Uterus (tissue), 4 donors: ENCODE measurements at places on chromosomes 1 and 21. TPM values are rescaled to one million over a fixed set of nuclear protein-coding genes. Genes with fewer than 3 reads are reported as not detected.
A peak's percentile ranks its signal among the peaks of the same experiment; 100 is the strongest.

JAM2 gene
- total RNA-seq = 35.9 TPM

DNA sequence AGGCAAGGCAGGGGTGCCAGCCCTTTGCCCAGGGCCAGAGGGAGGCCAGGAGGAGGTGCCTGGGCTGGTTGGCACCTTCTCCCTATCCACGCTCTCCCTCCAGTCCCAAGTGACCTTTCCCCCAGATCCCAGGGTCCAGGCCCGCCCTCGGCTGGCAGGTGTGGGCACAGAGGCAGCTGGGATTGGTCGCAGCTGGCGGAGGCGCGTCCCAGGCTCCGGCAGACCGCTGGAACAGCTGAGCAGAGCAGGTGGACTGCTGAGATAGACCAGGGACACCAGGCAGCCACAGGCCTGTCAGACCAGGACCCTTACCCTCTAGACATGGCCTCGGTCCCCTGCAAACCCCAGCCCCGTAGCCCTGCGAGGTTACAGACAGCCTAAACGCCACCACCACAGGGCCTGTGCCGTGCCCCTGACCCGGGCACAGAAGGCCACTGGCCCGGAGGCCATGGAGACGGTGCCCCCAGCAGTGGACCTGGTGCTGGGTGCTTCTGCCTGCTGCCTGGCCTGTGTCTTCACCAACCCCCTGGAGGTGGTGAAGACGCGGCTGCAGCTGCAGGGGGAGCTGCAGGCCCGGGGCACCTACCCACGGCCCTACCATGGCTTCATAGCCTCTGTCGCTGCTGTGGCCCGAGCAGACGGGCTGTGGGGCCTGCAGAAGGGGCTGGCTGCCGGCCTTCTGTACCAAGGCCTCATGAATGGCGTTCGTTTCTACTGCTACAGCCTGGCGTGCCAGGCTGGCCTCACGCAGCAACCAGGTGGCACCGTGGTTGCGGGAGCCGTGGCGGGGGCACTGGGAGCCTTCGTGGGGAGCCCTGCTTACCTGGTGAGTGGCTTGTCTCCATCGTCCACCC lies at the start of gene SLC25A34:
TSS of gene SLC25A34 (plus strand) at position 221 of the 854 bp plus-strand sequence. CDS start at position 449, 228 bp downstream.
- DNase-seq = peak; percentile 16

MOB3C gene
- 20.6 TPM for total RNA-seq

GRCh38 chr1:243443557-243443956 lies 187.7 kb downstream of the SDCCAG8 start:
- DNase-seq = no peak

- DNase-seq = peak; percentile 50
Observed at GRCh38 chr1:145959957-145960467, 2.2 kb upstream of the LIX1L start.

- no peak for DNase-seq
Observed at GRCh38 chr1:112581586-112582192, 37.3 kb downstream of the ST7L start.

CLDN14 gene
- total RNA-seq = not detected

- DNase-seq = no peak
Observed at GRCh38 chr1:244054247-244054923, 3.3 kb downstream of the ZBTB18 start.

CLDN17 gene
- total RNA-seq = not detected

DNA sequence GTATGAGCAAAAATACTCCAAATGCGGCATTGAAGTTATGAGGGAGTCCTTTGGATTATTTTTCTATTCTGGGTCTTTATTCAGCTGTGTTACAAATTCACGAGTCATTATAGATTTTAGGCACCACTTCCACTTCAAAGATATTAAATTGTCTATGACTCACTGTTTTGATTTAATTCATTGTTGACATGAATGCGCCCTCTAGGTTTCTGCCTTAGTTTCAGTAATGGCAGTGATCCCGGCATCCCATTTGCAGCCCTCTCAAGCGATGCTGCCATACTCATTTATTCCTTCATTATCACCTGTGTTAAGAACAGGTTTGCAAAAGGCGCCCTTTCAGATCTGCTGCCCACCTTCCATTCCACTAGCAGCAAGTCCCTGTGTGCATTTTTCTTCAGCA lies 14.0 kb downstream of the RSPO1 start:
- no peak for DNase-seq

- DNase-seq = no peak
Observed at GRCh38 chr1:40625476-40626382, 39.8 kb downstream of the RIMS3 start.

DNA sequence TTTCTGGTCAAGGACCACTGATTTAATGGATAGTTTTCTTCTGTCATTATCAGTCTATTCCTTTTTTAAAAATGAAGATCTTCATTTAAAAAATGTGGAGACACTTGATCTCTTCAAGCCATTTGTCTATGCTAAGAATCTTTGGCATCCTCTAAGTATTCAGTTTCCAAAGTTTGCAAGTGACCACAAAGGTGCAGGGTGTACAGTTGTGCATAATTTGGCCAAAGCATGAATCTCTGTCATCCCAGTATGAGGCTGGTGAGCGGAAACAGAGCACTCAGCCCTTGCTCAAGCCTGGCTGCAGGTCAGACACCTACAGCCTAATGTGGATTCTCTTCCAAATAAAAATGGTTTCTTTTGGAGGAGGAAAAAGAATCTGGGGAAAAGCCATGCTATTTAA lies 19.8 kb downstream of the PARP1 start:
- DNase-seq = no peak

GRCh38 chr21:36297938-36298572 lies 21.9 kb upstream of the MORC3 start:
- peak; percentile 23 for DNase-seq

PLA2G2D gene
- not detected for total RNA-seq

GRCh38 chr1:51850420-51851223 lies 27.9 kb downstream of the NRDC start:
- DNase-seq = no peak

GRCh38 chr1:209777587-209777986 lies 6.8 kb downstream of the C1orf74 start:
- no peak for DNase-seq

PTPN22 gene
- total RNA-seq = 8.8 TPM

BNIPL gene
- total RNA-seq = 0.24 TPM

IPP gene
- total RNA-seq = 6.4 TPM

GRCh38 chr1:14737561-14738094 lies 139.1 kb downstream of the KAZN start:
- DNase-seq = no peak

DNA sequence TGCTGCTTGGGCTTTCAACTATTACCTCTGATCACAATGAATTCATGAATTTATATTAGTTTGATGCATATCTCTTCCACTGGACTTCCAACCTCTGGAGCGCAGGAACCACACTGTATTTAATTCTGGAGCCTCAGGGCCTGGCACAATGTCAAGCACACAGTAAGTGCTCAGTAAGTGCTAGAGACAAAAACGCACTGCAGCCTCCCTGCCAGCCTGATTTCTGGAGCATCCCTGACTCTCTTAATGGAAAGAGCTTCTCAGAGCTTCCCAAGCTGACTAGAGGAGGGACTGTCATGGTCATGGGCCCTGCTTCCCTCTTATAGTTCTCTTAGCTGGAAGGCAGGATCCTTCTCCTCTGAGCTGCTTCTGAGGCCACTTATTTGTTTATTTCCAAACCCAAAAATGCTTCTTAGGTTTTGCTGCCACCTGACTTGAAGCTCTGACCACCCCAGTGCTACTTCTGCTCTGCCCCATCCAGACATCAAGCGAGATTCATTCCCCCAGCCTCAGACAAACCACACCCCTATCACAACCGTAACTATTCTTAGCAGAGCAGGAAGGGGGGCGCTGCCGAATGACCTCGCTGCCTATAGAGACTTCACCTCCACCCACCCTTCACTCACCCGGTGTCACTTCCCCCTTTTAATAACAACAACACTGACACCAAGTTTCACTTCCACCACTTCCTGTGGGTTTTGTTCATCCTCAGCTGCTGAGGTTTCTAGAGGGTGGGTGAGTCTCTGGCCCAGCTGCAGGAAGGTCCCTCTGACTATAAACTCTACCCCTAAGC lies 33.6 kb downstream of the NUAK2 start:
- no peak for DNase-seq

DNA sequence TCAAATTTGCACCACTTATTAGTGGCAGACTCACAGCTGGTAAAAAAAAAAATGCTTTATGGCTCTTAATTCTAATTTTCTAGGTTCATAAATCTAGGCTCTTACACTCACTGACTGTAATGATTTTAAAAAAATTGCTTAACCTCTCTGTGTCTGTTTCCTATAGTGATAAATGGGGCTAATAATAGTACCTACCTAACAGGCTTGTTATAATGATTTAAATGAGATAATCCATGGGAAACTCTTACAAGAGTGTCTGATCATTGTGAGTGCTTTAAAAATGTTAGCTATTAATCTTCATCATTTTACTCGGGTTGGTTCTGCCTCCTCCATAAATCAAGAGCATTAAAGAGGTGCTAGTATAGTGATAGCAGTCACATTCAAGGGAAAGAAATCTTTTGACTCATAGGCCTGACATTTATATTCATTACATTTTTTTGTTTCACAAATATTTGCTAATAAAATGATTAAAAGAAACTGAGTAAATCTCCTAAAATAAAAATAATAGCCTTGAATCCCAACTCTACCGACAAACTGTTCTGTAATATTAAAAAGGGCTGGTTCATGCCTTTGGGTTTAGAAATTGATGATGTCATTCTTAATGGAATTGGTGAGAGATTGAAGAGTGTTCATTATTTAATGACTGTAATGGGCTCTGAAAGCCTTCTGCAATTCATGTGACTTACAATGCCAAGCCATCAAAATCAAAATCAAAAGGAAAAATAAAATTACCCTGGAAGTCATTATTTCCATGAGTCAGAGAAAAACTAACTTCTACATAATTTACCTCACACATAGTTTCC lies 93.9 kb upstream of the PALMD start:
- DNase-seq = no peak

GRCh38 chr1:226541631-226542622 lies 6.6 kb upstream of the STUM start:
- DNase-seq = no peak

DNA sequence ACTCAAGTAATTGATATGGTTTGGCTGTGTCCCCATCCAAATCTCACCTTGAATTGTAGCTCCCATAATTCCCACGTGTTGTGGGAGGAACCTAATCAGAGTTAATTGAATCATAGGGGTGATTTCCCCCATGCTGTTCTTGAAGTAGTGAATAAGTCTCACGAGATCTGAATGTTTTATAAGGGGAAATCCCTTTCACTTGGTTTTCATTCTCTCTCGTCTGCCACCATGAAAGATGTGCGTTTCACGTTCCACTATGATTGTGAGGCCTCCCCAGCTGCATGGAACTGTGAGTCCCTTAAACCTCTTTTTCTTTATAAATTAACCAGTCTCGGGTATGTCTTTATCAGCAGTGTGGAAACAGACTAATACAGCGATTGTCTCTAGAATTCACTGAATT lies 135.4 kb downstream of the BACH1 start:
- DNase-seq = no peak

GRCh38 chr1:31354283-31354682 lies 18.6 kb downstream of the FABP3 start:
- no peak for DNase-seq

DNA sequence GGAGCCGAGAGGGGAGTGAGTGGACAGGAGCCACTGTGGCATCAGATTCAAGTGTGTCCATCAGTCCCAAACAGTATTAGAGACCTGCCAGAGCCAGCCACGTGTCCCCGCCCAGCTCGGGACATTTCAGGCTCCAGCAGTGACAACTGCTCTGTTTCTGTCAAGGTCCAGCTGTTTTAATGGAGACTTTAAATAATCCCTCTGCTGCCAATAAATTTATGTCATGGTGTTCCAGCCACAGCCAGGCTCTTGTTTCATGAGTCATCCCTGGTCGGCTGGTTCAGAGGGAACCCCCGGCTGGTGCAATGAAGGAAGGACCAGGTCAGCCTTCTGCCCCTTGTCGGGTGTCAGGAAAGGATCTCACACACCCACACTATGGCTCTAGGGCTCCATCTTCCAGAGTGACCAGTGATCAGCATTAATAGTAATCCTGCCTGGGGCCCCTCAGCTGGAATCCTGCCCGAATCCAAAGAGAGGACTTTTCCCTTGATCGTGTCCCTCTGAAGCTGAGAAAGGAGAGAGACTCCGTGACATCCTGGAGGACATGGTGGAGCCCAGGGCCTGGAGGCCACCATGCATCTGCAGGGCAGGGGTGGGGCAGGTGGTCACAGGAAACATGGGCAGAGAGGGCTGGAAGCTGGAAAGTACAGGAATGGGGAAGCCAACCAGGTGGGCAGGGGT lies 197.3 kb downstream of the MATN1 start:
- DNase-seq = peak; percentile 18

GRCh38 chr1:72489801-72490200 lies 207.5 kb upstream of the NEGR1 start:
- DNase-seq = no peak

DNA sequence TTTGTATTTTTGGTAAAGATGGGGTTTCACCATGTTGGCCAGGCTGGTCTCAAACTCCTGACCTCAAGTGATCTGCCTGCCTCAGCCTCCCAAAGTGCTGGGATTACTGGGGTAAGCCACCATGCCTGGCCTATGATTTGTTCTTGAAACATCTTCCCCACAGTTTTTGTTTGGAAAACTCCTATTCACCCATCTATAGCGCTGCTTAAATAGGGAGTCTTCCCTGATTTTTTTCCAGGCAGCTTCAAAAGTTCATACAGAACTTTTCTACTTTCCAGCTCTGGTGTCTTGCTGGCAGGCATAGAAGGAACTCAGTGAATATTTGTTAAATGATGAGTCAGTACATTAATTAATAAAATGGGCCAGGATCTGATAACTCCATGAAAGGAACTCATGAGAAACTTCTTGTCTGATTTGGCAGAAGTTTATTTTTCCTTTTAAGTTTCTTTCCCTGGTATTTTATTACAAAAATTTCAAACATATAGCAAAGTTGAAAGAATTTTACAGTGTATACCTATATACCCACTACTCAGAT lies 33.0 kb upstream of the TTC22 start:
- DNase-seq = no peak
